T follicular helper cell (primary cell): ENCODE measurements at places on chromosomes 6 and 20.

GRCh38 chr6:97819710-97820109 is 536.7 kb upstream of the MMS22L start:
- no peak for DNase-seq

DNA sequence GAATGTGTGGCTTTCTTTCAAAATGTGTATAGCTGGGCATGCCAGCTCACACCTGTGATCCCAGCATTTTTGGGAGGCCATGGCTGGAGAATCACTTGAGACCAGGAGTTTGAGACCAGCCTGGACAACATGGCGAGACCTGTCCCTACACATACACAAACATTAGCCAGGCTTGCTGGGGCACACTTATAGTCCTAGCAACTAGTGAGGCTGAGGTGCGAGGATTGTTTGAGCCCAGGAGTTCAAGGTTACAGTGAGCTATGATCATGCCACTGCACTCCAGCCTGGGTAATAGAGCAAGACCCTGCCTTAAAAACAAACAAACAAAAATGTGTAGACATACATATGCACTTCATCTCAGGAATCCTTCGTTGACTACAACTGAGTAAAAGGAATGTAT is 31.1 kb upstream of the PLEKHG1 start:
- no peak for DNase-seq

DNA sequence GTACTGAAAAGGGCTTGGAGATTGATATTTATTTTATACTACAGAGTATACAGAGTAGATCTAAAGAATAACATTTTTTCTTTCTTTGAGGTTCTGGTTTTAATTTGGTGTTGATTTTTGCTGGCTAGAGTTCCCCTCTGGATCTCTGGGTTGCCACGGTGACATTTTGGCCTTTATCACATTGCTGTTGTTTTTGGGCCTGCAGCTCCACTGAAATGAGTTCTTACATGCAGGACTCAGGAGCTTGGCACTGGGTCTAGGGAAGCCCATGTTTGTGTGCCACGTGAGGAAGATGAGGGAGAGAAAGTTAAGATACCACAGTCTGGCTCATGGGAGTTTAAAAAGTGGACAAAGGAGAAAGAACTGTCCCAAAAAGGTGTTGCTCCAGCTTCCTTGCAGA is 7.4 kb upstream of the TFAP2C start:
- no peak for DNase-seq

GRCh38 chr6:101458826-101459225 is 65.3 kb downstream of the GRIK2 start:
- no peak for DNase-seq

GRCh38 chr6:121430514-121431460 is 4.7 kb upstream of the GJA1 start:
- no peak for DNase-seq

DNA sequence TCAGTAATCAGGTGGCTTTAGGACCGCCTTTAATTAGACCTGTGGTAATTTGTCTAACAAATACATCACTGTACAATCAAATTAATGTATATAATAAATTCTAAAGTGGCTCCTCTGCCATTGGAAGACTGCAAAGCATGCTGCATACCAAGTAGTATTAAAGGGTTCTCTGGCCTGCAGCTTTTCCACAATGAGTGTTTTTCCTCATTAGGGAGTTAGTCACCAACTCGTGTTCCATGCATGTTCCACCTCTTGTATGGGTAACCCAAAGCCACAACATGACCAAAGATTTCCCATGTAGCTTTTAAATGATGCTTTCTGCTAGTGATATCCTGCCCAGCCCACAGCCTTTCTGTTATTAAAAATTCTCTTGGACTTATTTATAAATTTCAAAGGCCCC is 218.7 kb downstream of the FUT9 start:
- no peak for DNase-seq
